ENCODE measurements at places on chromosomes 16 and 17.

- DNase-seq, result no peak
Measured at GRCh38 chr16:67882374-67883145, 2.1 kb upstream of the NRN1L start.

DNA sequence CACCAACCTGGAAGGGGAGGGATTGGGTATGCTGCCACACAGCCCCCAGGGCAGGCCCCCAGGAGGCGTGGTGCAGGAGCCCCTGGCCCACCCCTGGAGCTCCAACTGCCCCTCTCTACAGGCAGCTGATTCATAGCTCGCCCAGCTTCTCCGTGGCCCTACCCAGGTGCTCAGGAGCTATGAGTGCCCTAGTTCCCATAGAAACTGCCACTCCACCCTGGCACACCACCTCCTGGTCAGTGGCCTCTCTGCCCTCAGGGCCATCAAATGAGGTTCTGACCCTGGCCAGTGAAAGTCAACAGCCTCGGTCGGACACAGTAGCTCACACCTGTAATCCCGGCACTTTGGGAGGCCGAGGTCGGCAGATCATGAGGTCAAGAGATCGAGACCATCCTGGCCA lies 18.0 kb downstream of the CNGB1 start:
- no peak for DNase-seq

DNA sequence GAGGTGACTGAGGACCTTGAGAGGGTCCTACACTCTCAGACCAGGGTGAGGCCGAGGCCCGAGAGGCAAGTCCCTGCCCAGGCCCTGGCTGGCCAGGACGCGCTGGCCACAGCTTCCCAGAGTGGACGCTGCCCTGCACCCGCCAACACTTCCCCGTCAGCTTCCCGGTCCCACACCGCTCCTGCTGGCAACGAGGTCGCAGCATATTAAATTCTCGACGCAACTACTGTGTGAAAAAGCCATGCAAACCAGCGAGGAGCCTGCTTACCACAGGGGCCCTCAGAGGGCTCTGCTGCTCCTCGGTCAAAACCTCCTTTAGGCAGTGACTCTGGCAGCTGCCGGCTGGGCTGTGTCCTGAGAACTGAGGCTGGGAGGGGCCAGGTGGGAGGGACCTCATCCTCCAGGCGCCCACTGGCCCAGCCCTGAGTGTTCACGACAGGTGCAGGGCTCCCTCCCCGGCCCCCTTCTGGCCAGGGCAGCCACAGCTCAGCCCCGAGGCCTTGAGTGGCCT lies 2.1 kb upstream of the TEX19 start:
- DNase-seq, result no peak

GRCh38 chr17:38667099-38667786 lies 7.5 kb downstream of the EPOP start:
- no peak for DNase-seq

- DNase-seq, result no peak
Measured at GRCh38 chr17:5047446-5047845, 12.2 kb upstream of the SLC52A1 start.
